ENCODE measurements at places on chromosomes 12 and 14.
A peak's percentile ranks its signal among the peaks of the same experiment; 100 is the strongest.

- peak; percentile 97 for DNase-seq
These were observed 120.3 kb downstream of the FBXL14 start for GRCh38 chr12:1474041-1474573.

GRCh38 chr12:90921536-90921935 lies 33.4 kb downstream of the CCER1 start:
- no peak for DNase-seq

DNA sequence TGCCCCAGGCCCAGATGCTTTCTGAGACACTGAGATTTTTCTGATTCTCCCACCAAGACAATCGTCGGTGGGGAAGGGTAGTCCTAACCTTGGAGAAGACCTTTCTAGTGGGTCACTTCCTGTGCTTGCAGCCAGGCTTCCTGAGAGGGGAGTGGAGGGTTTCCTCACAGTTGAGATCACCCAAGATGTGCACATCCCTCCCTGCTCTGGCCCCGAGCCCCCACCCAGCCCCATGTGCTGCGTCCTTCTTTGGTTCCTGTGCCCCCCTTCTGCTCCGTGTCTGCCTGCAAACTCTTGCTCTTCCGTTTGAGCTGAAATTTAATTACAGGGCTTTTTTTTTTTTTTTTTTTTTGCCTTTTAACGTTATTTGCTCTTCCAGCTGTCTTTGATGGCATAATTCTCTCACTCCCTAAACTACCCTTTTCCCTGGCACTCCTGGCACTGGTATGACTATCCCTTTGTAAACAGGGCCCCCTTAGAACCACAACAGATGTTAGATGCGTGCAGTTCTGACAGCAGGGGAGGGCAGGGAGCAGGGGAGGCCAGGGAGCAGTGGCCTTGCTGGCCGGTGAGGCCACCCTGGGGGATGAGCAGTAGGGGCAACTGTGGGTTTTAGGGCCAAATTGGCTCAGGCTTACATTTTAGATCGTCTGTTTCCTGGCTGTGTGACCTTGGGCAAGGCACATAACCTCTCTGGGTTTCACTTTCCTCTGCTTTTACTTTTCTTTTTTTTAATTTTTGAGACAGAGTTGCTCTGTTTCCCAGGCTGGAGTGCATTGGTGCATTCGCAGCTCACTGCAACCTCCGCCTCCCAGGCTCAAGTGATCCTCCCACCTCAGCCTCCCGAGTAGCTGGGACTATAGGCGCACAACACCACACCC lies 144.5 kb downstream of the PHETA1 start:
- DNase-seq: no peak

GRCh38 chr14:86902176-86902950 lies 1090.6 kb downstream of the GALC start:
- no peak for DNase-seq

GRCh38 chr14:77646907-77647306 lies 30.5 kb upstream of the SPTLC2 start:
- no peak for DNase-seq

- DNase-seq: no peak
These were observed 2.9 kb downstream of the RAD52 start for GRCh38 chr12:946631-947030.

DNA sequence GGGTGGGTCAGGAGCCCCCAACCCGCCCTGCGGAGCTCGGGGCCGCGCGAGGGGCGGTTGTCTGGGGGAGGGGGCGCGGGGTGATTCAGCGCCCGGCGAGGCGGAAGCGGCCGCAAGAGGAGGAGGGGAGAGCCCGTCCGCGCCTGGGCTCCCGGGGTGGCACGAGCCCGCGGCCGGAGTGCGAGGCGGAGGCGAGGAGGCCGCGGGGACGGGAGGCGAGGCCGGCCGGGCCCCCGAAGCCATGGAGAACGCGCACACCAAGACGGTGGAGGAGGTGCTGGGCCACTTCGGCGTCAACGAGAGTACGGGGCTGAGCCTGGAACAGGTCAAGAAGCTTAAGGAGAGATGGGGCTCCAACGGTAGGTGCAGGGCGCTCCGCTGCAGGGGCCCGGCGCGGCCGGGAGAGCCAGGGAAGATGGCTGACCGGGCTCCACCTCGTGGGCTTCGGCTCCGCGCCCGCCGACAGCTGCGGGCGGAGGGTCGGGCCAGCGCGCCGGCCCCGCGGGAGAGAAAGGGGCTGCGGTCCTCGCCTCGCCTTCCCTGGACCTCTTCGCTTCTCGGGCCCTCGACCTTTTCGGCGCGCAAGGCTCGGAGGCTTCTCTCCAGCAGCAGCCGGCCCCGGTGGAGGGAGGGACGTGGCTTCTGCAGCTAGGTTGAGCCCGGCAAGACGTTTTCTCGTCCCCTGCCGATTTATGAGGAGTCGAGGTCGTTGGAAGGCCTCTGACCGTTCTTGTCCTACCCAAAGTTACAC lies 677 bp downstream of the ATP2A2 start:
- no peak for DNase-seq

DNA sequence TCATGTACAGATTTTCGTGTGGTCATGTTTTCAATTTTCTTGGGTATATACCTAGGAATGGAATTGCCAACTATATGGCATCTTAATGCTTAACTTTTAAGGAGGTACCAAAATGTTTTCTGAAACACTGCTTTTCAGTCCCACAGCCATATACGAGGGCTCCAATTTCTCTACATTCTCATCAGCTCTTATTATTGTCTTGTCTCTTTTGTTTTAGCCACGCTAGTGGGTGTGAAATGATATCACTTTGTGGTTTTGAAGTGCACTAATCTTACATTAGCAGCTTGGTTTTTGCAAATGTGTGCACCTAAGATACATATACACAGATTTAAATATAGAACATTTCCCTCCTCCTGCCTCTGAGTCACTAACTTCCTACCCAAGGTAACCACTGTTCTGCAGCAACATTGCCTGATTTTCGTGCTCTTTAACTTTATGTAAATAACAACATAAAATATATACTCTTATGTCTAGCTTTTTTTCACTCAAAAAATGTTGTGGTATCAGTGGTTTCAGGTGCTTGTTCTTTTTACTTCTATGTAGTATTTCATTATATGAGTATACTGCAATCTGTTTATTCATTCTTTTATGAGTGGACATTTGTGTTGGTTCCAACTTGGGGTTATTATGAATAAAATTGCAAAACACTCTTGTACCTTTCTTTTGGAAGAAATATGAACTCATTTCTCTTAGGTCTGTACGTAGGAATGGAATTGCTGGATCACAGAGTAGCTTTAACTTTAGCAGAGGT lies 73.1 kb downstream of the ZFP36L1 start:
- DNase-seq: no peak

GRCh38 chr12:65649126-65649525 lies 175.2 kb upstream of the HMGA2 start:
- peak; percentile 100 for DNase-seq

DNA sequence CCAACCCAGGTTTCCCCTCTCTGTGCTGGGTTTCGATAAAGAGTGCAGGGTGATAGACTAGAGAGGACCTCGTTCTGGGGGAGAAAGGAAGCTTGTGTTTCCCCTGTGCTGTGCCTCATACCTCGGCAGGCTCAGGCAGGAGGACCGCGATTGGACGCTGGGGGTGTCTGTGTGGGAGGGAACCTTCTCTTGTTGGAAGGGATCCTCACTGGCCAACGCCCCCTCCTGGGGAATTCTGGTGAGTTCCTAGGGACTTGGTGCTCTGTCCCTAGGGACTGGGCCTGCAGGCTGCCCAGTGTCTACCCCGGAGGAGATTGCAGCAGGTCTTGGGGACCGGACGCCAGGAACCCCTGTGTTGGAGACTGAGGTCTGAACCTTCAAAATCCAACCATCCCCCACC lies 157.4 kb upstream of the PRMT8 start:
- no peak for DNase-seq

- DNase-seq: peak; percentile 71
These were observed 302.7 kb downstream of the CEP128 start for GRCh38 chr14:80638620-80639515.

DNA sequence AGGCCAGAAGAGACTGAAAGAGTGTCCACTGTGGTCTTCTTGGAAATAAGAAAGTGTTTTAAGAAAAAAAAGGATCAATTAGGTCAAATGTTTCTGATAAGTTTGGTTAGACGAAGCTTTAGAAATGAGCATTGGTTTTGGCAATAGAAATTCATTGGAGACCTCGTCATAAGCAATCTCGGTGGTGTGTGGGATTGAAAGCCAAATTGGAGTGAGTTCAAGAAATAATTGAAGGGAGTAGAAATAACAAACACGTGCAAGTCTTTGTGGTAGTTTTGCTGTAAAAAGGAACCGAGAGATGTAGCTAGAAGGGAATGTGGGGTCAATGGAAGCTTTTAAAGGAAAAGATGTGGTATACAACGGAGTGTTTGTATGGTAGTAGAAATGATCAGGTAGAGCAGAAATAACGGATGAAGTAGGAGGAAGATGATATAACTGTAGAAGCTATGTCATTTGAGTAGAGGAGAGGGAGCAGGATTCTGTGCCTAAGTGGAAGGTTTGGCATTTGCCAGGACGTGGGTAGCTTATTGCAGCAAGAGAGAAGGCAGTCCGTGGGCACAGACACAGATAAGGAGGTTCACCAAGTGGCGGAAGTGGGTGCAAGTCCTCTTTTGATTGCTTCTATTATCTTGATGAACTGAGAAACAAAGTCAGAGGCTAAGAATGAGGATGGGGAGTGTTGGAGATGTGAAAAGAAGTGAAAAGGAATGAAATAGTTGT lies 146.2 kb downstream of the DACT1 start:
- DNase-seq: no peak

DNA sequence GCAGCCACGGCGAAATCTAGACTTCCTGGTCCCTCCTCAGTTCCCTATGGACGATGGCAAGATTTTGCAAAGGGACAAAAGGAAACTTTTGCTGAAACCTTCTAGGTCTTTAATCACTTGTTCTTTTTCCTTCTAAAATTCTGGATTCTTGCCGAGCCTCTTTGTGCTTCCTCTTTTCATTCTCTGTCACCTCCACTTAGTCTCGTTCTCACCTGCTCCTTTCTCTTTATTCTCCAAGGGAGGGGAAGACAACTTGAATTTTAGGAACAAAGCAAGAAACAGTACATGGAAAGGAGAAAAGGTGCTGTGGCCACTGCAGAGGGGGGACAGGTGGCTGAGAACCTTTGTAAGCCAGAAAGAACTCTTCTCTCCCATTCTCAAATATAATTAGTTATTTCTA lies 194.8 kb downstream of the CACNA1C start:
- no peak for DNase-seq

GRCh38 chr14:77659831-77660230 lies 43.4 kb upstream of the SPTLC2 start:
- no peak for DNase-seq

DNA sequence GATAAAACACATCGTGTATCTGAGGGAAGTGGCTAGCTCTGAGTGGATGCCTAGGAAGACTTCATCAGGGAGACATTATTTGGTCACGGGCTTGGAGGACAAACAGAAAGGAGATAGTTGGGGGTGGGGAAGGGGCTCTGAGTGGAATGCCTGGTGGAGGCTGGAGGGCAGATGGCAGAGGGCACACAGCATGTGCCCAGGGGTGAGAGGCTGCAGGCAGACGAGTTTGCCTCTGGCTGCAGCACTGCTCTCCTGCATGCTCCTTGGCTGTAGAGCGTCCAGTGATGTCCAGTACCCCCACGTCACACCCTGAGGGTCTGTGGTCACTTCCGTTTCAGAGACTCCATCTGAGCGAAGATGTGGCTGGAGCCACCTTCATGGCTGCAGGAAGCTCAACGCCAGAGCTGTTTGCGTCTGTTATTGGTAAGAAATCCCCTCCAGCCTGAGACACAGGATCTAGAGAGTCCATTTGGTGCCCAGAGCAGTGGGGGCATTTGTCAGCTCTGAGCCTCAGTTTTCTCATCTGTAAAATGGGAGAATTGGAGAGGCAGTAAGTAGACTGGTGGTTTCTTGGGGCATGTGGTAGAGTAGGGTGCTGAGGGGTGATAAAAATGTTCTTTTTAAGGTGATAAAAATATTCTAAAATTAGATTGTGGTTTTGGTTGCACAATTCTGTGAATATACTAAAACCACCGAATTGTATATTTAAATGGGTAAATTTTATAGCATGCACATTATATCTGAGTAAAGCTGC lies 71.7 kb upstream of the RIN3 start:
- DNase-seq: no peak

- no peak for DNase-seq
These were observed 1.2 kb downstream of the PTGER2 start for GRCh38 chr14:52315355-52315718.

DNA sequence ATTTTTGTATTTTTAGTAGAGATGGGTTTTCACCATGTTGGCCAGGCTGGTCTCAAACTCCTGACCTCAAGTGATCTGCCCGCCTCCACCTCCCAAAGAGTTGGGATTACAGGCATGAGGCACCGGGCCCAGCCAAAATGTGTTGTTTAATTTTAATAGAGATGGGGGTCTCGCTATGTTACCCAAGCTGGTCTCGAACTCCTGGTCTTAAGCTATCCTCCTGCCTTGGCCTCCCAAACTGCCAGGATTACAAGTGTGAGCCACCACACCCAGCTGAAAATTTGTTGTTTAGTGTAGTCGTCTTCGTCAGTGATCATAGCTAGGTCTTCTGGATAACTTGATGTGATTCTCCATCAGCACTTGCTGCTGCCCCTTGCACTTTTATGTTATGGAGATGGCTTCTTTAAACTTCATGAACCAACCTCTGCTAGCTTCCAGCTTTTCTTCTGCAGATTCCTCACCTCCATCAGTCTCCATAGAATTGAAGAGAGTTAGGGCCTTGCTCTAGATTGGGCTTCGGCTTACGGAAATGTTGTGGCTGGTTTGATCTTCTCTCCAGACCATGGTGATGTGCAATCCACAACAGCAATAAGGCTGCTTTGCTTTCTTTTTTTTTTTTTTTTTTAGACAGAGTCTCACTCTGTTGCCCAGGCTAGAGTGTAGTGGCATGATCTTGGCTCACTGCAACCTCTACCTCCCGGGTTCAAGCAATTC lies 13.0 kb downstream of the ISCU start:
- DNase-seq: no peak

DNA sequence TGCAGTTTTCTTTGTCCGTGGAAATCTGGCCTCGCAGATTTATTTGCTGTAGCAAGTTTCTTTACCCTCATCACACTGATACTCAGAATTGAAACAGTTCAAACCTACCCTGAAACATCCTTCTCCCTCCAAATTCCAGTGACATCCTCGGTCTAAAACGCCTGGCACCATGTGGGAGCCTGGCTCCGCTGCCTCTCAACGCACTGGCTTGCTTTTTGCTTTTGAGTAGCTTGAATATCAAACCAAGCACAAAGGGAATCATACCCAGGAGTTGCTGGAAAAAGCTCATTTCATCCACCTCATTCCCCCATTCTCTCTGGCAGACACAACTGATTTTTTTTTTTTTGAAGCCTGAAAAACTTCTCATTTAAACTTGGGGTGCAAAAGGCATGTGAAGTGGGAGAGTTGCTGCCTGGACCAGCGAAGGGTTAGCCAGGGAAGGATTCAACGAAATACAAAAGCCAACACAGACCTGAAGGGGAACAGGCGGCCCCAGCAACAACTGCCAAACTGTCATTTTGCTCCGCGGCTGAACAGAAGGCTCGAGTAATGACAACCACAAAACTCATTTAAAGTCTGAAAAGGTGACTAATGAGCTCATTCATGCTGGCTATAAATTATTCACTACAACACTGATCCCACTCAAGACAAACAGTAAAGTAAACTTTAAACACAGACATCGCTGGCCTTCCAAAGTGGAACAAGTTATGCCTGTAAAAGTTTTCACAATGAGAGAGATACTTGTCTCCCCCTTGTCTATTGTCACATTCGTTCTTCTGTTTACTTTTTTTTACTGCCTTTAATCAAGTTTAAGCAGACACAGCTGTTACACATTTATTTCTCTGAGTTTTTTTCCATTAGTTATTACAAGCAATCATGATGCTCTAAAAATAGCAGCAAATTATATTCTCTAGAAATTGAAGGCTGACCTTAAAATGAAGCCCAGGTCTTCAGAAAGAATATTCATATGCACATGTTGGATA lies 12.5 kb upstream of the FOXN3 start:
- no peak for DNase-seq

- no peak for DNase-seq
These were observed 19.0 kb upstream of the RAB3IP start for GRCh38 chr12:69719336-69720316.
